CD4-positive, alpha-beta memory T cell (primary cell): ENCODE measurements at places on chromosomes 1 and 21. TPM values are rescaled to one million over a fixed set of nuclear protein-coding genes. Genes with fewer than 3 reads are reported as not detected.
A peak's percentile ranks its signal among the peaks of the same experiment; 100 is the strongest.

Gene SV2A
- 4.3 TPM for total RNA-seq

Gene PYHIN1
- total RNA-seq = 83.6 TPM

Gene CELA3A
- total RNA-seq = not detected

Gene TRABD2B
- not detected for total RNA-seq

Gene NHLH1
- total RNA-seq = 0.41 TPM

Gene SF3B4
- total RNA-seq = 48.8 TPM

Gene ELAPOR1
- 15.4 TPM for total RNA-seq

Gene APCS
- total RNA-seq = not detected

Gene PTGFRN
- total RNA-seq = 0.55 TPM

- DNase-seq = no peak
These were observed 646.2 kb downstream of the SMYD3 start for GRCh38 chr1:245860657-245861544.

GRCh38 chr1:12532405-12533315 lies 85.3 kb downstream of the DHRS3 start:
- no peak for DNase-seq

GRCh38 chr1:219210067-219210466 lies 36.4 kb downstream of the LYPLAL1 start:
- no peak for DNase-seq

GRCh38 chr1:3483801-3484444 lies 29.5 kb downstream of the ARHGEF16 start:
- DNase-seq = peak; percentile 26

DNA sequence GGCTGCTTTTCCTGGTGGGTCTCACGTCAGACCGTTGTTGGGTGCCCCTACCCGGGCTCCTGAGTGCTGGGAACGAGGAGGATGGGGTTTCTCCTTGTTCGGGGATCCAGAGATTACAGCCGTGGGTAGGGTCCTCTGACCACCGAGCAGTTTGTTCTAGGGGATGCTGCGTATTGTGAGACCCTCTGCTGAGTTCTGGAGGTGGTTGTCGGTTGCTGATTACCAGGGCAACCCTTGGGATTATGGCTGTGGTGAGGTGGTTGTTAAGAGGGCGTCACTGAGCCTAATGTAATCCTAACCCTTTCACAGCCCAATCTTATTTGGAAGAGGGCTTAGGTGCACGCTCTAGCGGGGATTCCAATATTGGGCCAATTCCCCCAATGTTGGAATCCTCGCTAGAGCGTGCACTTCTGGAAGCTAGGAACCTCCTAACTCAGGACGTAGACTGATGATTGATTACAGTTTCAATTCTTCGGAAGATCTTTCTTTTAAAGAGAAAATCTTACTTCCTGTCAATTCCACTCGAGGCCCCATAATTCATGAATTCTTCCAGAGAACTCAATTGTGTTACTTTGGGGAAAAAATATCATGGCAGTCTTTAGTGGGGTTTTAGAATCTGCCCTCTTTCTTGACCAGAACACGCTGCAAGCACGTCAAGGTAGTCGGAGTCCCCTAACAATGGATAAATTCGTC lies 483 bp downstream of the TCEANC2 start:
- DNase-seq = peak; percentile 52

DNA sequence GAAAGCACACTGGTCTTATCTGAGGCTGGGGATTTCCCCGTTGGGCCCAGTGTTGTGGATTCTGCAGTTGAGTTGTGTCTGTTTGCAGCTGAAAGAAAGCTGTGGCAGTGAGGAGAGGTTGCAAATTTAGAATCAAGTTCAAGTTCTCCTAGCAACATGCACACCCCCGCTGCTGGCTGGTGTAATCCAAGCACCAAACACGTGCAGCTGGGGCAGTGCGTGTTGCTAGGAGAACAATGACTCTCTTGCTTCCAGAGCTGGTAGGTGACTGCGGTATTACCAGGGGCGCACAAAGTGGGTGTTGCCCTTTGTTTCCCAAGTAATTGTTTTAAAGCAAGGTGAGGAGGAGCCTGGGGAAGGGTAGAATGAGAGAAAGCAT lies 91.5 kb downstream of the IER5 start:
- DNase-seq = peak; percentile 29

DNA sequence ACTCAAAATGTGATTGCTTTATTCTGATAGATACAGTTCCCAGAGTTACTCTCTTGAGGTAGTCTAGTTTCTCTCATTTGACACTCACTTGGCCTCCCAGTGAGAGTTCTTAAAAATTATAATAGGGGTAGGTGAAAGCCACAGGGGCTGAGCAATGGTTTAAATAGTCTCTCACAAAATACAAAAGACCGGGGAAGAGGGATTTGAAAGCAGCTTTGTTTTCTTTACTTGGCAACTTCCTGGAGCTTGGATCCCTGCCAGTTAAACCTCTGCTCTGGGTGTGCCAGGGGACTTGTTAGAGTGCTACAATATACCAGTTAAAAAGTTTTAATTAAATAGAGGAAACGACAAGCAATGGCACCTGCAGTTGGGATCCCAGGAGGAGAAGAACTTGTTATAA lies 31.7 kb downstream of the OR13G1 start:
- no peak for DNase-seq

- DNase-seq = no peak
These were observed 183.0 kb downstream of the CYYR1 start for GRCh38 chr21:26389971-26390641.

DNA sequence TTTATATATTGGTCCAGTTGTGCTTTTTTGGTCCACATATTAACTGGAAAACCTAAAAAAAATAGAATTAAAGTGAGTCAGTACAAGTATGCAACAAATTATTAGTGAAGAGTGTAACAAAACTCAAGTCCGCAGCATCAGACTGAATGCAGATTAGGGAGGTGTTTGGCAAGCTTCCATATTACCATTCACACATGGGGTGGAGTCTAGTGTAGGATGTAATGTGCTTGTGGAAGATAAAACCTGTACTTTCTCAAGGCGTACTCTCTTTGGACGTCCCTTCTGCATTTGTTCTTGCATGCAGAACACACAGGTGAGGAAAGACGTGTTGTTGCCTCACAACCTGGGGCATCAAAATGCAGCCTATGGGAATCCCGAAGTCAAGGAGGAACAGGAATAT lies 668.7 kb downstream of the MRPL39 start:
- no peak for DNase-seq

- DNase-seq = no peak
These were observed 9.4 kb upstream of the TAL1 start for GRCh38 chr1:47241114-47242113.

DNA sequence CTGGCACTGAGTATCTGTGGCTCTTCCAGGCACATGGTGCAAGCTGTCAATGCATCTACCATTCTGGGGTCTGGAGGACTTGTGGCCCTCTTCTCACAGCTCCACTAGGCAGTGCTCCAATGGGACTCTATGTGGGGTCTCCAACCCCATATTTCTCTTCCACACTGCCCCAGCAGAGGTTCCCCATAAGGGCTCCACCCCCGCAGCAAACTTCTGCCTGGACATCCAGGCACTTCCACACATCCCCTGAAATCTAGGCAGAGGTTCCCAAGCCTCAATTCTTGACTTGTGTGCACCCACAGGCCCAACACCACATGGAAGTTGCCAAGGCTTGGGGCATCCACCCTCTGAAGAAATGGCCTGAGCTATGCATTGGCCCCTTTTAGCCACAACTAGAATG lies 18.8 kb downstream of the ODF2L start:
- no peak for DNase-seq

- no peak for DNase-seq
These were observed 77.1 kb downstream of the PBX1 start for GRCh38 chr1:164635803-164636731.

GRCh38 chr1:94258873-94259331 lies 21.5 kb upstream of the ARHGAP29 start:
- no peak for DNase-seq

GRCh38 chr21:34803782-34804370 lies 135.1 kb downstream of the CLIC6 start:
- no peak for DNase-seq

GRCh38 chr1:15683345-15684039 lies 628 bp upstream of the PLEKHM2 start:
- no peak for DNase-seq

DNA sequence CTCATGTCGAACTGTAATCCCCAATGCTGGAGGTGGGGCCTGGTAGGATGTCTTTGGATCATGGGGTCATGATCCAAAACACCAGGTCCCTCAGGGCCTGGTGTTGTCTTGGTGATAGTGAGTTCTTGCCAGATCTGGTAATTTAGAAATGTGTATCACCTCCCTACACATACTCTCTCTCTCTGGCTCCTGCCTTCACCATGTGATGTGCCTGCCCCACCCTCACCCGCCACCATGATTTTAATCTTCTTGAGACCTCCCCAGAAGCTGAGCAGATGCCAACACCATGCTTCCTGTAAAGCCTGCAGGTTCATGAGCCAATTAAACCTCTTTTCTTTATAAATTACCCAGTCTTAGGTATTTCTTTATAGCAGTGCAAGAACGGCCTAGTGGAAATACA lies 136.4 kb downstream of the NR5A2 start:
- no peak for DNase-seq

DNA sequence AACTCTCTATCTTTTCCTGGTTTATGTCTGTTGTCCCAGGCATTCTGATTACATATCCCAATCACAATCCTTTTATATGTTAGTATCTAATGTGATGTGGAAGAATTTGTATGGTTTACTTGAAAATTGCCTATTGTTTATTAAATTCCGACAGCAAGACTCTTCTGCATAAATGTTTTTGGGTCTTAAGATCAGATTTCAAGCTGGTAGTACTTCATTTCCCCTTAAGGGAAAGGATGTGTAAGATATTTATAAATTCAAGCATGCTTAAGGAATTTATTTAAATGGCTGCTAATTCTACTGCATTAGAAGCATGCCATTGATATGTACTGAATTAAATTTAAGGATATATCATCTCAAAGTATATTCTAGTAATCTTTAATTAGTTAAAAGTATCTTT lies 20.4 kb upstream of the GPR88 start:
- no peak for DNase-seq

DNA sequence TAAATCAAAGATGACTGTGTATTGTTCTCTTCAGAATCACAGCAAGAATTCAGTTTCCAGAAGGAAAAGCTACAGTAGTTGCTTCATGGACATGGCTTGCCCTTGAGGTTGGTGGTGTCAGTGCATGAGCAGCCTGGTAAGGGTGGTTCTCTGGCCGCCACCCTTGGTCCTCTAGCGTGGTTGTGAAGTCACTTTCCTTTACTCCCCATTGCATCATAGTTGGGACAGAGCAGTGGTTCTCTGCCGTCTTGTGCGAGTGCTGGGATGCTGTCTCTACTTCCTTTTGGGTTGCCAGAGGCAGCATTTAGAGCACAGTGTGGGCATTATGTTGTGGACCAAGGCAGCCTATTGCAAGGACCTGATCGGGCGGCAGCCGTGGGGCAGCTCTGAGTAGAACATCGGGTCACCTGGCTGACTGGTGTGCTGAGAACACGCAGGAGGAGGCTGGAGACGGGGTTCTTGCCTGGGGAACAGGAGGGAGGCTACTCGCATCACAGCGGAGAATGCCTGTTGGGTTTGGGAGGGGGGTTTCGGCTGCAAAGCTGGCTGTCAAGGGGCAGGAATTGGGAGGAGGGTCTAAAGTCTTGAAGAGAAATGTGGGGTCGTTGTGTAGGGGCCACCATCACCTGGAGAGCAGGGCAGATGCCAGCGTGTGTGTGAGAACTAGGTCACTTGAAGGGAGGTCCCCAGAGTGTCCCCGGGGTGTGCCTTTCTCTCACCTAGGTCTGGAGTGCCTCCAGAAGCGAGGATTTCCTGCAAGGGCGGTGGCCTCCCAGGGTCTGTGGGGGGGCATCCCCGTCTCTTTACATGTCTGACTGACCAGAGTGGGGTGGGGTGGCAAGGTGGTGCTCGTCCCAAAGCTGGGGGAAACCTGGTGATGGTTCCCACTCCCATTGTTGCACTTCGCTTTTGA lies 6.3 kb downstream of the ARF1 start:
- no peak for DNase-seq

GRCh38 chr1:234108921-234109320 lies 204.4 kb downstream of the SLC35F3 start:
- DNase-seq = no peak

DNA sequence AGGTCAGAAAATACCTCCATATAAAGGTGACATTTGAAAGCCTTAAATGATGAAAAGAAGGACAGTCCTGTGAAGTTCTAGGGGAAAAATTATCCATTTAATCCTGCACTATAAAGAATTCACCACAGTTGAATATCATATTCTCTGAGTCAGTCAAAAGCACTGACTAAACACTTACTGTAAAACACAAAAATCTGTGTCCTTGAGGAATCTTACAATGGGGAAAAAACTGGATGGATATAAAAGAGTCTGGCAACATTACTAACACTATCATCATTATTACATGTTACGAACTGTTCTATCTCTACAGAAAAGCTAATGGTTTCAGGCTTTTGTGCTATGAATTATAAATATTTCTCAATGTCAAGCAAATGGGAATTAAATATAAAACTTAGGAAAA lies 42.4 kb upstream of the HP1BP3 start:
- DNase-seq = no peak
